Thoracic aorta (tissue), 2 donors: ENCODE measurements at places on chromosomes 2 and 18.

DNA sequence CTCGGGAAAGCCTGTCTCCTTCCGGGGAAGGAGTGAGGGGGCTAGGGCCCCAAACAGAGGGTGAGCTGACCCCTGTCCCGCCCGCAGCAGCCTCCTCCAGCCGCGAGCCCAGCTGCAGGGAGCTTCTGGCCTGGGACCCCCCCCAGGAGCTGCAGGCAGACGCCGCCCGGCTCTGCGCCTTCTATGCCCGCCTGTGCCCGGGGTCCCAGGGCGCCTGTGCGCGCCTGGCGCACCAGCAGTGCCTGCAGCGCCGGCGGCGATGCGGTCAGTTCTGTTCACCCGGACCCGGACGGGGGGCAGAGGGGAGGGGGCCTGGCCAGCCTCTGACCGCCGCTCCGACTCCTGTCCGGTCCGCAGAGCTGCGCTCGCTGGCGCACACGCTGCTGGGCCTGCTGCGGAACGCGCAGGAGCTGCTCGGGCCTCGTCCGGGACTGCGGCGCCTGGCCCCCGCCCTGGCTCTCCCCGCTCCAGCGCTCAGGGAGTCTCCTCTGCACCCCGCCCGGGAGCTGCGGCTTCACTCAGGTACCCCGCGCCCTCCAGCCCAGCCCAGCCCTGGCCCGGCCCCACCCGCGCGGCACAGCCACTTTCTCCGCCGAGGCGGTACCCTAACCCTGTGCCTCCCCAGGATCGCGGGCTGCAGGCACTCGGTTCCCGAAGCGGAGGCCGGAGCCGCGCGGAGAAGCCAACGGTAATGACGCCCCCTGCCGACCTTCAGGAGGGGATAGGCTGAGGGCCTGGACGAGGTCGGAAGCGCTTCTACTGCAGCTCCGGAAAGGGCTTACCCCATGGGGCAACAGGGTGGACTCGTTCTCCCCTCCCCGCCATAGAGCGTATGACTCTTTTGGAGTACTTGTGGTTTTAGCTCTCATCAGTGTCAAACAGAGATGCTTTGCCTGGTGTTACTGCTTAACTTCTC lies 2.0 kb upstream of the CHRND start:
- DNase-seq = no peak

- no peak for DNase-seq
Observed at GRCh38 chr2:127661949-127662510, 13.3 kb downstream of the LIMS2 start.

DNA sequence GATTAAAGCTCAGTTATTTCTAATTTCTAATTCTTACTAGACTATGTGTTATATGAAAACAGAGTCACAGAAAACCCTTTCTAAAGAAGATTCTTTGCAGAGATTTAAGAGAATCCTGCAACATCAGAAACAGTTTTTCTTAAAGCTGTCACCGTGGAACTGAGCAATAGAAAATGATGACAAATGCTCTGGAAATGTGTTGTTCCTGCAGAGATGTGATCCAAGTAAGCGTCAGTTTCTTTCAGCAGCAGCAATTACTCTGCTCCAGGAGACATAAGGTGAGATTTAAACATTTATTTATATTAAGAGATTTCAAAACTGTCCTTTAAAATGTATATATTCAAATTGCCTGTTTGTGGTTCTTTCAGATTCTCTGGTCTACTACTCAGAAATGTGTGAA lies 350.5 kb upstream of the NETO1 start:
- DNase-seq = no peak

- no peak for DNase-seq
Observed at GRCh38 chr2:237256887-237257286, 157.1 kb downstream of the COL6A3 start.

GRCh38 chr2:135685361-135685760 lies 56.3 kb upstream of the UBXN4 start:
- no peak for DNase-seq

- DNase-seq = peak; percentile 12
Observed at GRCh38 chr18:58785171-58785805, 79.4 kb upstream of the ZNF532 start.

DNA sequence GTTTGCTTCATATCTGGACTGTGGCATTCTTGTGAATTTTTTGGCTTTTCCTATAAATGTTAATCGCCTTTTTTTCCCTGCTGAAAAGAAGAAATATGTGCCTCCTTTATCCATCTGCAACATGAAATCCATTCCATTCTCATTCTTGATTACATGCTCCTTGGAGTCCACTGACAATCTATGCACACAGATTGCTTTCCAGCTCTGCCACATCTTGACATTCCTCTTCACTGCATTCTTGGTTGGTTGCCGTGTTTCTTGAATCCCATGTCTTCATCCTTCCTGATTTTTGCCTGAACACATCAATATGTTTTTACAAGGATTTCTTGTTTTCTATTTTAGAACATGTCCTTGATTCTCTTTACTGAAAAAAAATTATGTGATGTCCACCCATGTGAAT lies 26.7 kb upstream of the BIRC6 start:
- DNase-seq = no peak

DNA sequence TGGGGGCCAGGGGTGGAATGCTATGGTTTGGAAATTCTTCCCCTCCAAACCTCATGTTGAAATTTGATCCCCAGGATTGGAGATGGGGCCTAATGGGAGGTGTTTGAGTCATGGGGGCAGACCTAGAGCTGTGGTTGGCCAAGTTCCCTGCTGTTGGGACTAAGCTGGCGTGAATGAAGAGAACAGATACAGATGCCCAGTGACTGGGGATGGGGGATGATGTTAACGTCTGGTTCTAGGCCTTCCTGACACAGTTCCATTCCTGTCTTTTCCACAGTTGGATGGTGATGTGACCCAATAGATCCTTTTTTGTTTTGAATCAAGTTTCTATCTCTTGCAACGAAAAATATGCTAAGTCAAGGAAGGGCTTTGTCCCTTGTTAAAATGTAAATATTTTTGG lies 23.7 kb downstream of the KLHL23 start:
- no peak for DNase-seq

GRCh38 chr18:74861154-74861553 lies 263.5 kb downstream of the ZNF407 start:
- no peak for DNase-seq
